ENCODE measurements at places on chromosomes 3 and 15.

DNA sequence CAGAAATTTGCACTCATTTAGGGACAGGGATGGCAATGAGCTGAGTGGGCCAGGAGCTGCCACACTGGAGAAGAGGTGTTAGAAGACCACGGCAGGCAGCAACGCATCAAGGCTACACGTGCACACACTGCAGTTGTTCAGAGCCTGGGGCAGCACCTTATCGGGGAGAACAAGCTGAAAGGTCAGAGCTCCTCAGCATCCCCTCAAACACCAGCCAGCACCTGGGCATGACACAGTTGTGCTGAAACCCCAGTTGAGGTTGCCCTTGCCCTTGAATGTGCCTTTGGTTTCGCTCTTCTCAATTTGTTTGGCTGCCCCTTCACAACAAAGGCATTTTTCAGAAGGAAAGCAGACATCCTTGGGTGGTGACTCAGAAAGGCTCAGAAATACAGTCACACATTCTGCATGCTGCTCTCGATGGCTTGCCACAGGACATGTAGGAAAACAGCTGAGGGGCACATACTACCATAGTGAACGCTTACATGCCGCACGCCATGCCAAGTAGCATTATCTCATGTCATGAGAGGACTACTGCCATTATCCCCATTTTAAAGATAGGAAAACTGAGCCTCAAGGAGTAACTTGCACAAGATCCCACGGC lies 57.6 kb downstream of the ST8SIA2 start:
- DNase-seq: no peak

GRCh38 chr3:148510116-148510515 lies 187.6 kb upstream of the AGTR1 start:
- DNase-seq: no peak

DNA sequence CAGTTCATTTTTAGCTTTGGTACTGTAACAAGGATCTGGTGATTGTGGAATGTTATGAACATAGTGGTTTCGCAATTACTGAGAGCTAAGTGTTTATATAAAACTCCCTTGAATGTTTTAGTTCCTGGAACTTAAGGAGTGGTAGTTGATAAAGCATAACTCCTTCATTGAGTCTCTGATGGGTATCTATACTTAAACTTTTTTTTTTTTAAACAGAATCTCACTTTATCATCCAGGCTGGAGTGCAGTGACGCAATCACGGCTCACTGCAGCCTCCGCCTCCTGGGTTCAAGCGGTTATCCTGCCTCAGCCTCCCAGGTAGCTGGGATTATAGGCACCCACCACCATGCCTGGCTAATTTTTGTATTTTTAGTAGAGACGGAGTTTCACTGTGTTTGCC lies 11.3 kb downstream of the PRKCI start:
- no peak for DNase-seq

- no peak for DNase-seq
Measured at GRCh38 chr15:101459579-101460300, 29.8 kb downstream of the PCSK6 start.

DNA sequence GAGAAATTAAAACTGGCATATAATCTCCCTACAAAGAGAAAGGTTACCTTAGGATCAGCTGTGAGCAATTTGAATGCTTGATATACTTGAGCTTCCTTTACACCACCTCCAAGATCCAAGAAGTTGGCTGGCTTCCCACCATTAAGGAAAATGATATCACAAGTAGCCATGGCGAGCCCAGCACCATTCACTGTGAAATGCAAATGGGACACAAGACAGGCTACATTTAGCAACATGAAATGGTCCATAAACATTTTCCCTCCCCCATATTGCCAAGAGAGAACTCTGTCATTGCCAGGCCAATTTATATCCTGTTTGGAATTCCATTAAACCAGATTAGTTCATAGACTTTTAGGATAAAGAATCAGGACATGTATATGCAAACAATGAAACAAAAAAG lies 158.7 kb downstream of the SUCLG2 start:
- no peak for DNase-seq

- no peak for DNase-seq
Measured at GRCh38 chr3:196320137-196320536, 2.1 kb upstream of the DYNLT2B start.

DNA sequence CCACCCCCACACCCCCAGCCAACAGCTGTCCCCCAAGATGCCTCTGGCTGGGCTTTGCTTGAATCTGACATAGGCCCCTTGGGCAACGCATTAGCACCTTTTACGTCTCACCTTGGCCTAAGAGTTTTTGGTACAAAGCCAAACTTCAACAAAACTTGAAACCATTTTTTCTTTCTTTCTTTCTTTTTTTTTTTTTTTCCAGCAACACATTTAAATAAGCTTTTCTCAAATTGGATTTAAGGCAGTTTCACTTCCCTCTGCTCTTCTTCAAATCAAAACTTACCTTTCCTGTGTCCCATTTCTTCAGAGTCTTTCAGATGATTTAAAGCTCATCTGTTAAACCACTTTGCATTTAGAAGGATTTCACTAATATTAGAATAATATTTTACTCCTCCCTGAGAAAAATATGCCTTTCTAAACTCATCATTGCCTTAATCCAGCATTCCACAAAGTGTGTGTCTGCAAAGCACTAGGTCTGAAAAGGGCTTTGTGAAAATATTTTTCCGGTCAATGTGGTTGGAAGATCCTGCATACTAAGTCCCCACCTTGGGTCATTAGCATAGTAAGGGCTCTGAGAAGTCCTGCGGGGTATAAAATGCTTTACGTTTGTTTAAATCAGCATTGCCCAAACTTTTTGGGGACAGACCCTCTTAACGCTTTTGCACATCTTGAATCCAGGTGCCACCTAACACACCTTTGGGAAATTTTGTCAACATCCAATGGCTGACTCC lies 217.0 kb downstream of the TLE3 start:
- DNase-seq: no peak

- DNase-seq: no peak
Measured at GRCh38 chr3:22691856-22692628, 511.1 kb upstream of the UBE2E2 start.

GRCh38 chr3:61299343-61300005 lies 48.2 kb upstream of the FHIT start:
- no peak for DNase-seq

GRCh38 chr3:49119036-49119435 lies 1.6 kb downstream of the USP19 start:
- DNase-seq: no peak

DNA sequence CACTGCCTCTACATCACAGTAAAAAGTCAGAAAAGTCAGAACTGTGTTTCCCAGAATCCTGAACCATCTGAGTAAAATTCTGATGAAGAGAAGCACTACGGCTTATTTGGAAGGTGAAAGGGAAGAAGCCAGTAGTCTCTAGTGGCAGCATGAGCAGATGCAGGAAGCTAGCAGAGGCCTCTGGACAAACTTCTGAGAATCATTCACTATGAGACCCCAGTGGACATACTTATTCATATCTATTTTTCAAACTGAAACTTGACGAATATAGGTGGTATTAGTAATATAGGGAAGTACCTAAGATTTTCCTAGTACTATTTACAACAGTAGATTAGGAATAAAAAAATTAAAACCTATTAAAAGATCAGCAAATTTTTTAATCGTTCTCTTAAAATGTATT lies 272.8 kb upstream of the TTC14 start:
- DNase-seq: no peak

GRCh38 chr3:33722626-33723370 lies 4.7 kb upstream of the CLASP2 start:
- DNase-seq: no peak

- DNase-seq: no peak
Measured at GRCh38 chr3:126061301-126062032, 22.5 kb downstream of the SLC41A3 start.

GRCh38 chr3:61564395-61565059 lies 3.2 kb downstream of the PTPRG start:
- DNase-seq: no peak

GRCh38 chr3:183764847-183765731 lies 60.3 kb downstream of the MAP6D1 start:
- DNase-seq: no peak

DNA sequence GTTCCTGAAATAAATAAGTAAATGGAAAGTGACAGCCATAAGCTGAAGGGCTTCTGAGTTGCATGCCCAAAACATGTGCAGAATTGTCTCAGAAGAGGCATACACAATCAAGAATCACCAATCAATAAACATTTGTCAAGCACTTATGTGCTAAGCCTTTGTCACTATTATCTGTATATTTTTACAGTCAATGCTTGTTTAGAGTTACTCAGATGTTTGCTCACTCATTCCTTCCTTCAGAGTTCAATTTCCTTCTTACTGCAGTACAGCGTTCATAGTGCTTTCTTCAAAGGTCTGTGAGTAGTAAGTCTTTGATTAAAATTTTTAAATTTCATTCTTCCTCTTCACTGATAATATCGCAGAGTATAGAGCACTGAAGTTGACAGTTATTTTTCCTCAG lies 17.2 kb downstream of the FOXL2NB start:
- no peak for DNase-seq

DNA sequence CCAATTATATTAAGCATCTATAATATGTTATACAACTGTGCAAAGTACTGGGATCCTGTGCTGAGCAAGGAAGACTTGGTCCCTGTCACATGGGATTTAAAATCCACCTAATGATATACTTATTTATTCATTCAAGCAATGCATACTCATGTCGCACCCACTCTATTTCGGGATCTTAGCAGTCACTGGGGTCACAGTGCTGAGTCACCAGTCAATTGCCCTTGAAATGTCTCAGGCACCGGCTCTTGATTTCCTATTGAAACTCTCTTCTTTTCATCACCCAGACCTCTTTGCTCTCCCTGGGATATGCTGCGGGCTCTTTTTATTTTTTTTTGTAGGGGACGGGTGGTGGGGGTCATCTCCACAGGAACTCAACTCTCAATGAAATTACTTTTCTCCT lies 194.5 kb upstream of the GAP43 start:
- DNase-seq: no peak

GRCh38 chr3:172034786-172035685 lies 4.3 kb upstream of the FNDC3B start:
- peak; percentile 67 for DNase-seq

GRCh38 chr15:49382394-49382793 lies 40.6 kb upstream of the FGF7 start:
- DNase-seq: no peak

DNA sequence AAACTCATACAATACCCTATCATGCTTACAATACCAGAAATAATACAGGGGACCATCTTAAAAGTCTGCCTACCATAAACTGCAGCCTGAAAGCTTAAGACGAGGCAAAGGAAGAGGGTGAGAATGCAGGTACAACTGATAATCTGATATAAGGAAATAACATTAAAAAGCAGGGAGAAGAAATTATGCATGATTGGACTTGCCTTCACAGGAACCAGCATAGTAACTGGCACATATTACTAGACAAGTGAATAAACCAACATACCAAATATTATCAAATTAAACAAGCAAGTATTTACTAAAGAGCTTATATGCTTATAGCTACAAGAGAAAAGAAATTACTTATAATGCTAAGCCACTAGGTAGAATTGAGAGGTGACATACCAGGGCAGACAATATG lies 18.7 kb downstream of the ANKRD28 start:
- DNase-seq: no peak

DNA sequence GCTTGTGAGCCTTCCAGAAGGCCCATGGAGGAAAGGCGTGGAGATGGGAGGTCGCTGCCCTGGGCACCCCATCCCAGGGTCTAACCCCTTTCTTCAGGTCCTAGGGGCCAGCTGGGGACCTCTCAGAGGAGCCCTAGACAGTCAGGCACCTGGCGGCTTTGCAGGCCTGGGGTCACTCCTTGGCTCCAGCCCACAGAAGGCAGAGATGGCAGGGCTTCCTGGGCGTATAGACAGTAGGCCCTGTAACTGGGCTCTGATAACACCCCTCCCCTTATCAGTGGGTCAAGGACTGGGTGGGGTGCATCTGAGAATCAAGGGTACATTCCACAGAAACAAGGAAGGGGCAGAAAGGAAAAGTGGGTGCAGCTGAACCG lies 16.7 kb downstream of the ZDHHC19 start:
- DNase-seq: no peak

DNA sequence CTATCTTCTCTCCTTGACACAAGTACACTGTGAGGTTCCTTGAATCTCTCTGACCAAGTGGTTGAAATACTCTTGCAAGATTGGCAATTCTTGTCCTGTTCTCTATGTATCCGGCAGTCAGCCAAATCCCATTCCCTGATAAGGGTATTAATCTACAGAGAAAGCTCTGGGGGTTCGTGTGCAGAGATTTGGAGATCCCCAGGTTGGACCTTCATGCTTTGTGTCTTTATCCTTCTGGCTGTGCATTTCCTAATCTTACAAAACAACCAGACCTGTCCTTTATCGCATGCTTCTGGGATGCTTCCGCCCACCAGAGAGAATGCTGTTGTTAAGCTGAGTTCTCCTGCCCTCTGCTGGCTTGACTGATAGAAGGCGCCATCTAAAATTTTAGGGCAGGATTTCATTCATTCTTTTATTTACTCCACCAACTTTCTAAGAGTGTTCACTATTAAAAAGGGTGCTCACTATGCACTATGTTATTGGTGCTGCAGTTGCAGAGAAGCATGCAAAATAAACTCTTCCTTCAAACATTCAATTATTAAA lies 8.6 kb upstream of the SST start:
- peak; percentile 38 for DNase-seq

GRCh38 chr3:84601303-84601702 lies 357.5 kb upstream of the CADM2 start:
- no peak for DNase-seq

DNA sequence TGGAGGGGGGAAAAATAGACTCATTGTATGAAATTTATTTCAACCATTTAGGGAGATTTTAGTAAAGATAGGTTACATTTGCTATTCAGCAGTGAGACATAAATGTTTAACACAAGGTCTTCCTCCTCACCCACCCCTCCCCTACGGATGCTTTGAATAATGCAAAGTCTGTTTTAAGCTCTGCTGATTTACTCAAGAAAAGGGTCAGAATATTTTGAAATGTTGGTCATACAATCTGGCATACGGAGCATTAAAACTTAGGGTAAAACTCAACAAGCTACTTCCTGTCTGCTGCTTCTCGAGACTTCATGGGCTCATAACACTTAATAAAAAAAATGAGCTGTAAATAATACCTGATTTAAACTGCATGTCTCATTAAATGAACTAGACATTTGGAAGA lies 156.3 kb downstream of the WNT5A start:
- DNase-seq: no peak

DNA sequence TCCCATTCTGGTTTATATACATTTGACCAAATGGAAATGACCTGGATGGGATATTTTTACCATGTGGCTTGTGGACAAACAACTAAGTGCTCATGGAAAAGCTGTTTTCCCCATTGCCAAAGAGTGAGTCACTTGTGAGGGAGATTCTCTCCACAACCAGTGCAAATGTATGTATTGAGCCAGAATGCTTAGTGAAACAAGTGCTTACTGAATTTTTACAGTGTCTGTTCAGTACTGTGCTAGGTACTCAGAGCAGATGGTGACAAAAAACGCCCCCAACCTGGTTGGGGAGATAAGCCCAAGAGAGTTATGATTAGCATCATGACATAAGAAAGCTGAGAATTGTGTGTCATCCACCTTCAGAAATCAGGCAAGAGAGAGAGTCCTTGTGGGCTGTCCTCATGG lies 2.3 kb downstream of the CHP1 start:
- no peak for DNase-seq

GRCh38 chr3:45259133-45259532 lies 33.0 kb upstream of the TMEM158 start:
- DNase-seq: no peak

GRCh38 chr3:59766200-59766872 lies 716.5 kb upstream of the CFAP20DC start:
- DNase-seq: no peak

GRCh38 chr3:134815519-134815918 lies 20.5 kb downstream of the EPHB1 start:
- DNase-seq: no peak

Data from CD4-positive, alpha-beta T cell (primary cell).